ENCODE measurements at places on chromosomes 3 and 15.

GRCh38 chr3:190716211-190716610 lies 146.3 kb downstream of the GMNC start:
- DNase-seq: no peak

GRCh38 chr3:54123776-54124196 lies 1.4 kb downstream of the CACNA2D3 start:
- no peak for DNase-seq

GRCh38 chr3:11581237-11582190 lies 62.2 kb downstream of the VGLL4 start:
- DNase-seq: no peak

GRCh38 chr3:197372047-197372661 lies 73.7 kb upstream of the DLG1 start:
- no peak for DNase-seq

DNA sequence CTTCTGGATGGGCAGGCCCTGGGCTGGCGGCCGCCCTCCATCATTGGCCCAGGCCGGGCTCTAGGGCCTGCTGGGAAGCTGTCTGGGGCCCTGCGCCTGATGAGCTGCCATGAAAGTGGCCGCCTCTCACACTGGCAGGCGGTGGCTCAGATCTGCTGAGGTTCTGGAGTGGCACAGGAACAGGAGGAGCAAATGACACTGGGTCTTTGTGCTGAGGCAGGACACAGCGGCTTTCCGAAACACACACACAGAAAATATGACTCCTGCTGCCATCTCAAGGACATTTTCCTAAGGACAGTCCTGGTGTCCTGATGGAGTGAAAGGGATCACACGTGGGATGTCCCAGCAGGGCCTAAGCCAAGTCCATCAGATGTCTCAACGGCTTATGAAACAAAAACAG lies 103.5 kb downstream of the NUP210 start:
- no peak for DNase-seq

DNA sequence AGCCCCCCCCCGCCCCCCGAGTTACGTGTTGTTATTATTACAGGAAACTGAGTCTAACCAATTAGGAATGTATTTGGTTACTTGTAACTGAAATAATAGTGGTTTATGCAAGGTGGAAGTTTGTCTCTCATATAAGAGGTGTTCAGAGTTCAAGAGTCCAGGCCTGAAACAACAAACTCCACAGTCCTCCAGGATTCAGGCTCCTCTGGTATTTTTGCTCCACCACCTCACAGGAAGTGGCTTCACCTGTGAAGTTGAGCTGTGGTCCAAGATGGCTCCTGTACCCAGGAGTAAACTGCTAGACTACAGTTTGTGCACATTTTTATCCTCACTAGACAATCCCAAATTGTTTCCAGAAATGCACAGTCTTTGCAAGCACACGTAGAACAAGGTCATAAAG lies 27.3 kb downstream of the MOBP start:
- DNase-seq: no peak

GRCh38 chr15:90375071-90375470 lies 13.0 kb upstream of the IQGAP1 start:
- no peak for DNase-seq

DNA sequence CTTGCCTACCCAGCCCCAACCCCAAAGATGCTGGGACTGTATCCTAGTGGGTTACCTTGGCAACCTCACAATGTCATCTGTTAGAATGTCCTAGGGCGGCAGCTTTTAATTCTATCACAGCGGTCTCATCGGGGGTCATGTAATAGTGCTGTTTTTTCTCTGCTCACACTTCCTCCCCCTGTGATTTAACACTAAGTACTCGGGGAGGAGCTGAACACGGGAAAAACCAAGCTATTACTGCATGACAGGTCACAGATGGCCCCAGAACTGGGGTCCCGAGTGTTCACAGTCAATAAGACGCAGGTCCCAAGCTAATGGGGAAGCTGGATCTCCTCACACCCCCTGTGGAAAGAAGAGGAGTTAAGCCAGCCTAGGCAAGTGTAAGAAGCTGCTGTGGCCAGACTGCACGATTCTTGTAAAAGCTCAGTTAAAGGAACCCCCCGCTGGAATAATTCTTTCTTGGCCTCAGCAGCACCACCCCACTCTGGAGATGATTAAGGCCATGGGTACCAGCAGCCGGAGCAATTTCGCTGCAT lies 2.5 kb upstream of the RFTN1 start:
- DNase-seq: peak; percentile 81

GRCh38 chr3:127671523-127672428 lies 976 bp upstream of the ABTB1 start:
- no peak for DNase-seq

- DNase-seq: no peak
These were observed 109.8 kb upstream of the TRPM1 start for GRCh38 chr15:31211353-31211752.

- DNase-seq: no peak
These were observed 307.3 kb downstream of the SV2B start for GRCh38 chr15:91407269-91407889.

GRCh38 chr15:89307791-89308190 lies 26.8 kb downstream of the POLG start:
- DNase-seq: no peak

GRCh38 chr3:123424999-123425712 lies 23.7 kb downstream of the ADCY5 start:
- DNase-seq: no peak

DNA sequence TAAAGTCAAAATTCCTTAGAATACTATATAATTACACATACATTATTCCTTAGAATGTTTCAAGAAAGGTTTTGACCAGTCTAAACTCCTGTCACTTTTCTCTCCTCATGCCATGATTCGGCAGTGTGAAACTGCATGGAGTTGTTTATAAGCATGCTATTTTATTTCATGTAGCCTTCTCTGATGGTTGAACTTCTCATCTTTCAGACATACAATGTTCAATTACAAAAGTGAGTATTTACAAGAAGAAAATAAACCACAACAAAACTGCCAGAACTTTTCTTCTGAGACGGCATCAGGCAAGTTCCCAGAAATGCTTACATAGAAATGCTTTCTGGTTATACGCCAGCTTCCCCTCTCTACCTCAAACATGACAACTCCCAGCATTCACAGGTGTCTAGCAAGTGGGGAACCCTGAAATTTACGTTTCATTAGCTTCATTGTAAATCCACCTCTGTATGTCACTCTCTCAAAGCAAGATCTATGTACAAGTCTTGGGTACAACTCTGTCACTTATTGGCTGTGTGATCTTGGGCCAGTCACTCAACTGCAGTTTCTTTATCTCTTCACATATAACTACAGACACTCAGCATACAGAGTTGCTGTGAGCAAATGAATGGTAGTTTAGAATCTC lies 42.7 kb downstream of the HDGFL3 start:
- DNase-seq: no peak

- DNase-seq: peak; percentile 83
These were observed 2.1 kb upstream of the ATP13A4 start for GRCh38 chr3:193556841-193557240.

- DNase-seq: no peak
These were observed 40.5 kb downstream of the HCN4 start for GRCh38 chr15:73328149-73328820.

- DNase-seq: no peak
These were observed 18.4 kb downstream of the GYG1 start for GRCh38 chr3:149009732-149010131.

DNA sequence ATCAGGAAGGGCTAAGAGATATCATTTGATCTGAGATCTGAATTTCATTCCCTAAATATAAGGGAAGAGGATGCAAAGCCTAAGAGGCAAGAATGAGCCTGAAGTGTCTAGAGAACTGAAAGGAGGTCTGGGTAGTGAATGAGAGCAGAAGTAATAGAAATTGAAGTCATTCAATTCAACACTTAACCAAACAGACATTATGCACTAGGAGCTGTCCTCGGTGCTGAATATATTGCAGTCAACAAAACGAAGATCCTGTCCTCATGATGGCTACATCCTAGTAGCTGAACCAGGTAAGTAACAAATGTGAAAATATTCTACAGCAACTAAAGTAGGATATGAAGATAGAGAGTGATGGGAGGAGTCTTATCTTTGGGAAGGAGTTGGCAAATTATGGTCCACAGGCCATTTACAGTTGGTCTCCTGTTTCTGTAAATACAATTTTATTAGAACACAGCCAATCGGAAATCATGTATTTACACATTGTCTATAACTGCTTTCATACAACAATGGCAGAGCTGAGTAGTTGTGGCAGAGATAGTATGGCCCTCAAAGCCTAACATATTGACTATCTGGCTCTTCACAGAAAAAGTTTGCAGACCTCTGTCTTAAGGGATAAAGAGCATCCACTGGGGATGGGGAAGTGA lies 192.9 kb upstream of the CADPS start:
- DNase-seq: no peak

GRCh38 chr3:126109146-126109879 lies 25.4 kb upstream of the SLC41A3 start:
- no peak for DNase-seq

DNA sequence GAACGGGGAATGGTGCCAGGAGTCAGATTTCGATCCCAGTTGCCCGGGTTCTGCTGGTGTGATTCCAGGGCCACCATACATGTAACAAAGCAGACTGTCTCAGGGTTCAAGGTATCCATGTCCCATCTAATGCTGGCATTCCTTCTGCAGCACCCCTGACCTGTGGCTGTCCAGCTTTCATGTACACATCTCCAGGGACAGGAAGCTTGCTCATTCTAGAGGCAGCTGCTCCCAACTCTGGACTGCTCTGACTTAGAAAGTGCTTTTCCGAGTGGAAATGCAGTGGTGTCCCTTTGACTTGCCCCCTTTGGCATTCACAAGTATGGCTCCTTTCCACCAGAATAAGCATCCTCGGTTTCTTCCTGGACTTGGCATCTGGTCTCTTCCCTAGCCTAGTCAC lies 30.9 kb downstream of the PML start:
- DNase-seq: no peak

GRCh38 chr3:30641416-30642251 lies 35.2 kb downstream of the TGFBR2 start:
- no peak for DNase-seq

GRCh38 chr3:146092230-146092629 lies 68.8 kb downstream of the PLOD2 start:
- DNase-seq: no peak

GRCh38 chr15:70376929-70377691 lies 279.4 kb upstream of the TLE3 start:
- DNase-seq: no peak

DNA sequence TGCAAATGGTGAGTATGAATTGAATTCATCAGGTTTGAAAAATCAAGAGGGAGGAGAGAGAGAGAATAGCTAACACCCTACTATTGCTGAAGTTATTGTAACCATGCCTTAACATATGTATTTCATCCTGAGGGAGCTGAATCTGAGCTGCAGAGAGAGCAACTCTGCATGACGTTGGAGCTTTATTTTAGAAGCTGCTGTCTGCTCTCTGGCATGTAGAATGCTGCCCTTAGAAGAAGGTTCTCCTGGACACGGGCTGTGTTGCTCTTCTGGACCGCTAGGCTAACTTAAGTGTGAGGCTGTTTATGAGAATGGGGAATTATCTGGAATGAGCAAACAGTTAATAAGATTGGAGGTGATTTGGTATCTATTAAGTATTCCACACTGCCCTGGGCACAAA lies 814.6 kb downstream of the AGBL1 start:
- DNase-seq: no peak

DNA sequence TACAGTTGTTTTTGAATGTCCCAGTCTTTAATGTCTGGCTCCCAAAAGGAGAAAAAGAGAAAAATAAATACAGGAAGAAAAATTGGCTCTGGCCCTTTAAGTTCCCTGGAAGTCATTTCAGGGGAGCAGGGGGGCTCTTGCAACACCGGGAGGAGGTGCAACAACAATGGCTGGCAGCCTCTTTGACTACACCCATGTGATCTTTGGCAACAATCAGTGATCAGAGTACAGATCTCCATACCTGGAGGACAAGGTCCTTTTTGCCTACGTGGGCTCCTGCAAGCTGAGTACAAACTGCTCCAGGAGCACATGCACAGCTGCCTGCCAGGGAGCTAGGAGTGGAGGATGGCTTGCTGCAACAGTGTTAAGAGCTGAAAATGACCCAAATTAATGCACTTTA lies 63.9 kb downstream of the GLCE start:
- DNase-seq: no peak

GRCh38 chr3:182717216-182717615 lies 76.1 kb upstream of the ATP11B start:
- DNase-seq: no peak

- no peak for DNase-seq
These were observed 44.2 kb downstream of the MKRN2 start for GRCh38 chr3:12601072-12601471.

- no peak for DNase-seq
These were observed 49.7 kb downstream of the CAPN3 start for GRCh38 chr15:42409011-42409410.

DNA sequence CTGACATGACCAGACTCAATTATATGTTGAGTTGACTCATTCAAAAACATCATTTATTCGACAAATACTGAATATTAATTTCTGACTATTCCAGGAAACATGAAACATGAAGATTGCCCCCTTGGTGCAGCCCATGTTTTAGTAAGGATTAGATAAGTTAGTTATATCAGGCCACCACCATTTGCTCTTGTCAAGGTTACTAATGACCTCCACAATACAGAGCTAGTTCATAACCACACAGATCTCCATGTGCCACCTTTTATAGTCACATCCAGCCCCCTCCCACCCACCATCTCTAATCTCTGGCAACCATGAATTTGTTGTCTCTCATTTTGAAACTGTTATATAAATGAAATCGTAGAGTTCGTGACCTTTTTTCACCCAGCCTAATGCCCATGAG lies 15.7 kb downstream of the KLHL18 start:
- no peak for DNase-seq

DNA sequence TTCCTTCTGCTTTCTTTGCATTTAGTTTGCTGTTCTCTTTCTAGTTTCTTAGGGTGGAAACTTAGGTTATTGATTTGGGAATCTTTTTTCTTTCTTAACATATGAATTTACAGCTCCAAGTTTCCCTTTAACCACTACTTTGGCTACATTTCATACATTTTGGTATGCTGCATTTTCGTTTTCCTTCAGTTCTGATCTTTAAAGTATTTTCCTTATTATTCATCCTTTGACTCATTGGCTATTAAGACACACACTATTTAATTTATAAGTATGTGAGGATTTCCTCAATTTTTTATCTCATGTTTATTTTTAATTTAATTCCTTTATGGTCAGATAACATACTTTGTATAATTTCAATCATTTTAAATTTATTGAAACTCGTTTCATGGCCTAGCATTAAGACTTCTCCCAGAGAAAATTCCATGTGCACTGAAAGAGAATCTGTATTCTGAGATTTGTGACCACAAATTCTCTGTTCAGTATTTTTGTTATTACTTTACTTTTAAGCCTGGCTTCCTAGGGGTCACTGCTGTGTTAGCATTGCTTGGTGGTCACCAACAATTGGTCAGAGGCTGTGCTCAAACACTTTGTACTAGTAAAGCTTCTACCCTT lies 87.7 kb downstream of the CFAP20DC start:
- DNase-seq: no peak

DNA sequence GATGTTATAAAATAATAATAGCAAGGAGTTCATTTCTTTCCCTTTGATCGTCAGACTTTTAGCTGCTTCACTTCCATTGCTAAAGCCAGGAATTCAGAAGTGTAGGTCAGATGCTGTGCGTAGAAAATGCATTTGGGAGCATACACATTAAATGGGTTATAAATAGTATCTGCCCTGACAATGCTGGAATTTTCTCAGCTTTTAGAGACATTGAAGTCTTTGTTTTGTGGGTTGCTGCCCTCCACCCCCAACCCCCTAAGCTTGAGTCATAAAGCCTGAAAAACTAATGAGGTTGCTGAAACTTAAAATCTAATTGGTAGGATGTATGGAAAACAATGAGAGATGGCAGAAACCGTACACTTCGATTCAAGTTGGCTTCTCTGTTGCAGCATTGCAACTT lies 81.9 kb downstream of the MITF start:
- no peak for DNase-seq

GRCh38 chr3:60983906-60984305 lies 267.3 kb downstream of the FHIT start:
- no peak for DNase-seq
